ENCODE measurements at places on chromosomes 2 and 18. TPM values are rescaled to one million over a fixed set of nuclear protein-coding genes. Genes with fewer than 3 reads are reported as not detected.

Gene PTH2R
- not detected for total RNA-seq

Gene GPR45
- total RNA-seq = not detected

Gene GBX2
- total RNA-seq = not detected

Gene FEV
- total RNA-seq = not detected

Gene PDE6D
- 26.8 TPM for total RNA-seq

Gene PROKR1
- not detected for total RNA-seq

Gene OSGEPL1
- 6.9 TPM for total RNA-seq

Data from activated naive CD4-positive, alpha-beta T cell treated with anti-CD3 and anti-CD28 coated beads, Interleukin-2, amount 10 ng/mL, durations not matched to agents 5 hours and 36 hours (primary cell).